ENCODE measurements at places on chromosomes 16 and 17.

DNA sequence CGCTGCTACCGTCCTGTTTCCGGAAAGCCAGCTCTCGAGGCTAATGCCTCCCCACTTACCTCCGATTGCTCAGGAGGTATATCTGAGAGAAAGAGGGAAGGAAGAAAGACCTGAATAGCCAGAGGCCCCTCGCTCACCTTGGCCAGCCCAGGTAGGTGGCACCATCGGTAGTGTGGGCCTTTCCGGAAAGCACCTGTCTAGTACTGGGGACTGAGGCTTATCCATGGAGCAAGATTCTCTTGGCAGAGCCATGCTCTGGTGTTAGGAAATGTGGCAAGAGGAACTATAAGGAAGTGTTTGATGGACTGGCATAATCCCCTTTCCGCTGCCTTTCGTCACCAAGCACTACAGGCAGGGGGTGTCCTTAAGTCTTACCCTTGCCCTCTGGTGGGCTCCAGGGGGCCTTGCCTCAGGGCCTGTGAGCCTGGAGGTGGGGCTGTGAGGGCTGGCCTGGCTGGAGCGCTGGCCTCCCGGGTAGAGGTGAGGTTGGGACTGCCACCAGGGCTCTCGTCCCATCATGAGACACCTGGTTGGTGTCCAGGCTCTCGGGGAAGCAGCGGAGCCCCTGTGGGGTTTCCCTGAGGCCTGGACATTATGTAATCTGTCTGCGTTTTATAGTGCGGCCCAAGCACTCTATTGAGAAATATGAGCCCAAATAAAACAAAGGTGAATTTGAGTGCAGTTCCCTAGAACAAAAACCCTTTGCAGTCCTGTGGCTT is 2.9 kb downstream of the CMIP start:
- no peak for DNase-seq

DNA sequence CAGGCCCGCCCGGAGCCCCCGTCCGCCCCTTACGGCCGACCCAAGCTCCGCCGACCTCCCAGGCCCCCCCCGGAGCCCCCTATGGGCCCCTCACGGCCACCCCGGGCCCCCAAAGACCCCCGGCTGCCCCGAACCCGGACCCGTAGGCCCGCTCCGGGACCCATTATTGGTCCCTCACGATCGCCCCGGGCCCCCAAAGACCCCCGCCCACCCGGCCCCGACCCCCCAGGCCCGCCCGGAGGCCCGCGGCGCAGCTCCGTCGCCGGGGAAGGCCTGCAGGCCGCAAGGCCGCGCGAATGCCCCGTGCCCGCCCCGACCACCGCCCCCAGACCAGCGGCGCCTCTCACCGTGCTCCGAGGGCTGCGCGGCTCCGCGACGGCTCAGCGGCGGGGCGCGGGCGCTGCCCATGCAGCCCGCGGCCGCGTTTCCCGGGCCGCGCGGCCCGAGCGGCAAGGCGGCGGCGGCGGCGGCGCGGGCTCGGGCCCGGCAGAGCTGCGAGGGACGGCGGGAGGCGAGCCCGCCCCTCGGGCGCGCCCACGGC is 393 bp downstream of the ANKRD11 start:
- DNase-seq, result no peak

DNA sequence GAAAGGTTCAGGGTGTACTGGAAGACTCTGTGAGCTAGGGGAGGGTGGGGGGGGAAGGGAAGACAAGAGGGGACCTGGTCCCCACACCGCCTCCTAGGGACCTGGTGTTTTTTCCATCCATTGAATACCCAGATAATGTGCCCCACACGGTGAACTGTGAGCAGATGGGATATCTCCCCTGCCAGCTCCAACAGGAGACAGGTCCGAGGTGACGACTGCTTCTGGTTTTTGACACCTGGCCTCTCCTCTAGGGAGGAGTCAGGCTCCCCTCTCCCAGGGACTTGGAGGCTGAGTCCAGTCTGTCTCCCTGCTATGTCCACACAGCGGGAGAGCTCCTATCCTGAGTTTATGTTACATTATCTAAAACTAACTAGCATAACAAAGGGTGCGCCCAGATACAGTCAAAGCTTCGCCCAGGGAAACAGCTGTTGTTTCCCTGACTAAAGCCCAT is 1.8 kb downstream of the MARVELD3 start:
- no peak for DNase-seq

DNA sequence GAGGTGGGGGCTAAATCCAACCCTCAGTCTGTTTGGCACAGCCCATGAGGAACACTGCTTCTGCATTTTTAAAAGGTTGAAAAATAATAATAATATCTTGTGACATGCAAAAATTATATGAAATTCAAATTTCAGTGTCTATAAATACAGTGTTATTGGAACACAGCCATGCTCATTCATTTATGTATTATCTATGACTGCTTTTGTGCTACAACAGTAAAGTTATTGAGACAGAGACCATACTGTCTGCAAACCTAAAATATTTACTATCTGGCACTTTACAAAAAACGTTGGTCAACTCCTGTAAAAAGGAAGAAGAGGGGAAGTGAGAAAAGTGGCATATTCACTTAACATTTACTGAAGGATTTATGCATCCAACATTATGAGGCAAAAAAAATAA is 3.1 kb downstream of the ABCA5 start:
- no peak for DNase-seq

- DNase-seq, result no peak
Observed at GRCh38 chr17:6070913-6071511, 833 bp downstream of the WSCD1 start.

DNA sequence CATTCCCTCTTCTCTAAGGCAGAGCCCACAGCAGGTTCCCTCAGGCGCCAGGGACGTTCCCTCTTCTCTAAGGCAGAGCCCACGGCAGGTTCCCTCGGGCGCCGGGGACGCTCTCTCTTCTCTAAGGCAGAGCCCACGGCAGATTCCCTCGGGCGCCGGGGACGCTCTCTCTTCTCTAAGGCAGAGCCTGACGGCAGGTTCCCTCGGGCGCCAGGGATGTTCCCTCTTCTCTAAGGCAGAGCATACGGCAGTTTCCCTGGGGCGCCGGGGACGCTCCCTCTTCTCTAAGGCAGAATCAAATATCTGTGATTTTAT is 24.3 kb downstream of the ACSF3 start:
- DNase-seq, result no peak

- no peak for DNase-seq
Observed at GRCh38 chr16:2858245-2859025, 465 bp upstream of the PRSS22 start.

DNA sequence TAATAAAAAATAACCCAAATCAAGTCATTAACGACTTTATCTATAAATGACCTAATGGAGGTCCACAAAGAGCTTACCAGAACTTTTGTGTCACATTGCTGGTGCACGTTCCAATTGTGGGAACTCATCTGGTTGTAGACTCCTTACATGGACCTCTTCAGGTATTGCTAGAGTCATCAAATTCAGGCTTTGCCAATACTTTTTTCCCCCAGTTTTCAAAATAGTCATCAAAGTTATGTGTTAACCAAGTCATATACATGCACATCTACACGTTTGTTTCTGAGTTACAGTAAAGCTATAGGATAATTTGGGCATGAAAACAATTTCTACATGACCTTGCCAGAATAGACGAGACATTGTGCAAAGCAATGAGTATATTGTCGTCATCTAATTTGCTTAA is 76.2 kb upstream of the ADAMTS18 start:
- DNase-seq, result no peak

- DNase-seq, result no peak
Observed at GRCh38 chr17:17494870-17495535, 1.2 kb downstream of the RASD1 start.

- no peak for DNase-seq
Observed at GRCh38 chr16:11187522-11188023, 68.4 kb downstream of the SOCS1 start.

DNA sequence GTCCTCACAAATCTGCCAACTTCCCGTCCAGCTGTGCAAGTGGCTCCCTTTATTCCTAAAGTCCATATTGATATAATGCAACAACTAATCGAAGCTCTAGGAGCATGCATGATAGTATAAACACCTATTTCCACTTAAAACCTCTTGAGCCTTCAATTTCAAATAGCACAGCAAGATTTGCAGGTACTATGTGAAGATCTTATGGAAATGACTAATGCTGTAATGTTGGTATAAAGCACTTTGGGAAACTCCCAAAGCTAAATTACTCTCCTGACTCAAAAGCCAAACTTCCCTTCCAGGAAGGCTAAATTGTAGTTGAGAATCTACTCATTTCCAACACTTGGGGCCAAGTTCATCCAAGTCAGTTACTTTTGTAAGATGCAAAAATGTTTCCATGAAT is 287.6 kb upstream of the CDH11 start:
- no peak for DNase-seq

DNA sequence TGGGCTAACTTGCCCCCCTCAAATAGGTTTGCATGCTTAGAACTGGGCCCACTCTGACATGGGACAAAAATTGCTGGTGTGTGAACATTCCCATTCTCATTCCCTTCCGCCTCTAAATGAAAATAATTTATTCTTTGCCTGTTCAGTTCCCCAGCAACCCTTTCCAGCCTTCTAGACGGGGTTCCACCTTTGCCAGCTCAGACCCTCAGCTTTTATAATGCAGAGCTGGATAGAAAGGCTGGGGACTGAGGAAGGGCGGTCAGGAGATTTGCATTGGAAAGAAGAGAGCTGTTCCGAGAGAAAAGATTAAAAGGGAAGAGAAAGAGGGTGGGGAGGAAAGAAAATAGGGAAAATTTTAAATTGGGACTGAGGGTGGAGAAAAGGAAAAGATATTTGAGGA is 151.1 kb upstream of the WSCD1 start:
- DNase-seq, result no peak

GRCh38 chr16:19292186-19292585 is 6.7 kb downstream of the CLEC19A start:
- no peak for DNase-seq

DNA sequence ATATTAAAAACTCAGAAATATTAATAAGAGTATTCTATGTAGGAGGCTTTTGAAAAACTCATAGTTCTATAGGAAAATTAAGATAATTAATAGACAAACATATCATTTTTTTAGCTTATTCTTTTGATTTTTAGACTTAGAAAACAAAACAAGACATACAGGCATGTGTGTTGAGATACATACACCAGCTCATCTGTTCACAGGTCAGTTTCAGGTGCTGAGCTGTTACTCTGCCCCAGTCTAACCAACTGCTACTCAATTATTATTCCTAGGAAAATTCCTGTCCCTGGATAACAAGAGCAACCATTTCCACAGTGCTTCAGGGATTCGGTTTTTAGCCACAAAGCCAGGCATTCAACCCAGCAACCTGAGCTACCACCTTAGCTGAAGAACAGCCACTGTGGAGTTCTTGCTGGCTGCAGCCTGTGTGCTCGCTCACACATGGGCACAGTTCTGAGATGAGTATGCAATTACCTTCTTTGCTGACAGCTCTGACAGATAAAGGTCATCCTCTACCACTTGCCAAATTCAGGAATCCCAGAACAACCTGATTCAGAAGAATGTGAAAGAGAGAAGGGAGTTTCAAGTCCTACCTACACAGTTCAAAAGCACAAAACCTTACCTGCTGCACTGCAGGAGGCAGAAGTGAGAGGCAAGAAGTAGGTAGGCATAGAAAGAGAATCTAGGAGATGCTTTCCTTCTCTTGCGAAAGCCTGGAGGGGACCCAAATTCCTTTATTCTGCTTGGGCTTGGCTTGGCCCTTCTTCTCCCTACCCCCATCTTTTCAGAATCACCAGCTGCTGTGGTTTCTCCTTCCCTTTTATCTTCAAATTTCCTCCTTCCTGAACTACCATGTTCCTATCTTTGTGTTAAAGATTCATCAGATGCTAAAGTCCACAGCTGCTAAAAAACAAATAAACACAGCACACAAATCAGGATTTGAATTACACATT is 62.7 kb downstream of the TEX2 start:
- no peak for DNase-seq

- DNase-seq, result no peak
Observed at GRCh38 chr16:27928542-27928941, 135.0 kb downstream of the GSG1L start.

GRCh38 chr16:29141586-29142324 is 156.9 kb downstream of the LAT start:
- no peak for DNase-seq

- no peak for DNase-seq
Observed at GRCh38 chr17:76958974-76959373, 90.8 kb downstream of the MGAT5B start.

DNA sequence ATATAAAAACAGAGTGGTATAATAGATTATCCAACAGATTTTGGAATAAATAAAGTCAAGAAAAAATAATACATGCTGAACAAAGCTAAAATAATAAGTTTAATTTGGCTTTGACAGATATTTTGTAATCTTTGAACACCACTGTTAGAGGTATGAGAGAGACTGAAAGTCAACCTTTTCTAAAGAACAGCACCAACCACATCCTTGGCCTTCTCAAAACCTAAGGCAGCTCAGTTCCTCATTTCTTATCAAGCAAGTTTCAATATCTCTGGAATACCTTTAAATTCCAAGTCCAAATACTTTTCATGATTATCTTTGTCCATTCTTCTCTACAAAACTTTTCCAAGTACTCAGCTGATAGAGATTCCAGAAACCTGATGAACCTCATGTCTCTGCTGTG is 1603.8 kb downstream of the CDH8 start:
- no peak for DNase-seq

- no peak for DNase-seq
Observed at GRCh38 chr17:42252597-42253550, 23.3 kb downstream of the STAT5B start.

DNA sequence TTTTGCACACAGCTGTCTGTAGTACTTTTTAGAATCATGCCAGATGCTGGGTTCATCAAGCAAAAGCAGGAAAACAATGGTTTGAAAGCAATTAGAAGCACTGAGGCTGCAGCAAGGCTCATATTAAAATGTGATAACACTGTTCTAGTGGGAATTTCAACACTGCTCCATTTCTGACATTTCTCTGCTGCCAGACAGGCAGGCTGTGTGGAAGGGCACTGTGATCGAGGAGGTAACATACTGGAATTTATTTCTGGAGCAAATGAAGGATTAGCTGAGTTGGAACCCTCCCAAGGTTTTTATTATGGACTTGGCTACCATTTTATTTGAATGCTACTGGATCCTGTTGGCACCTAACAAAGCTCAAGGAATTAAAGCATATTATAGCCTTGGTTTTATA is 66.9 kb downstream of the SKAP1 start:
- DNase-seq, result no peak
